Activated naive CD4-positive, alpha-beta T cell treated with anti-CD3 and anti-CD28 coated beads, Interleukin-2, amount 50 U/mL, for 72 hours (primary cell): ENCODE measurements at places on chromosomes 3 and 15.

DNA sequence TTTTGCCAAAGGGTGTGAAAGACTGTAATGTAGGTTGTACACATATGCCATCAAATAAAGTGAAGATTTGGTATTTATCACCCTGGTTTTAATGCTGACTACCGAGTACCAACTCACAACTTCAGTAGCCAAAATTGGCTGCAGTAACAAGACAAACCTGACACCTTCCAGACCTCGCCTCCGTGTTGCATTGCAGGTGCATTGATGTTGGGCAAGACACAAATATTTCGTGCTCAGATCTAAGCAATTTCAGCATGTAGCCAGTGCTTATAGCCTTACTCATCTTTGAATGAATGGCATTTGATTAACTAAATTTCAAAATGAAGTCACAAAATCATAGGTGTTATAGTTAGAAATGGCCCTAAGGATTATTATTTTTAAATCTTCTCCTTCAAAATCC lies 400.2 kb downstream of the SOX2 start:
- DNase-seq, result no peak

DNA sequence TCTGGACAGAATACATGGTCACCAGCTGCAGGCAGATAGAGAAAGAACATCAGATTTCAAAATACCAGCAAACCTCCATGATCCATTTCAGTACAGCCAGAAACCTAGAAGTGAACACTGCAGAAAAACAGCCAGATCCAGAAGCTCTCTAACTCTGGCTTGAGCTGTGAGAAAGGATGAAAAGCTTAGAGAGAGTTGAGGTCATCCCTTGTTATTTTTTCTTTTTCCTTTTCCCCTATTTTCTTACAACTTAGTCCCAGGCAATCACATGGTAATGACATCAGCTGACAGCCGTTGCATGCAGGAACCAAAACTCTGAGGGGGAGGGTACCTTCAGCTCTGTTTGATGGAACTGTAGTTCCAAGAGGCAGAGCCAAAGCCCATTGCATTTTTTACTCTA lies 113.2 kb downstream of the TCF12 start:
- DNase-seq, result no peak

DNA sequence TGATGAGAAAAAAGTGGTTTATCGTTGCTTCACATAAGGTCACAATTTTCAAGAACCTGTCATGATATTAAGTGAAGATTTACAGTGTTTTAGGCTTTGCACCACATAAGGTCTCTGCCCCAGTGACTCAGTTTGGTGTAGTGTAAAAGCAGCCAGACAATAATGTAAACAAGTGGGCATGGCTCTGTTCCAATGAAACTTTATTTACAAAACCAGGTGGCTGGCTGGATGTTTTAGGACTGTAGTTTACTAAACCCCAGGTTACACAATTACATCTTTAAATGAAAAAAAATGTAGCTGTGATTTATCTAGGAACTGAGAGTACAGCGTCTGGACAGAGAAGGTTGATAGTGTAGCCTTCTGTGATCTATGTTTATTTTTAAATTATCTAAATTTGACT lies 9.7 kb upstream of the FBXL22 start:
- DNase-seq, result no peak

- DNase-seq, result no peak
Measured at GRCh38 chr3:108152274-108152673, 61.4 kb upstream of the CD47 start.

DNA sequence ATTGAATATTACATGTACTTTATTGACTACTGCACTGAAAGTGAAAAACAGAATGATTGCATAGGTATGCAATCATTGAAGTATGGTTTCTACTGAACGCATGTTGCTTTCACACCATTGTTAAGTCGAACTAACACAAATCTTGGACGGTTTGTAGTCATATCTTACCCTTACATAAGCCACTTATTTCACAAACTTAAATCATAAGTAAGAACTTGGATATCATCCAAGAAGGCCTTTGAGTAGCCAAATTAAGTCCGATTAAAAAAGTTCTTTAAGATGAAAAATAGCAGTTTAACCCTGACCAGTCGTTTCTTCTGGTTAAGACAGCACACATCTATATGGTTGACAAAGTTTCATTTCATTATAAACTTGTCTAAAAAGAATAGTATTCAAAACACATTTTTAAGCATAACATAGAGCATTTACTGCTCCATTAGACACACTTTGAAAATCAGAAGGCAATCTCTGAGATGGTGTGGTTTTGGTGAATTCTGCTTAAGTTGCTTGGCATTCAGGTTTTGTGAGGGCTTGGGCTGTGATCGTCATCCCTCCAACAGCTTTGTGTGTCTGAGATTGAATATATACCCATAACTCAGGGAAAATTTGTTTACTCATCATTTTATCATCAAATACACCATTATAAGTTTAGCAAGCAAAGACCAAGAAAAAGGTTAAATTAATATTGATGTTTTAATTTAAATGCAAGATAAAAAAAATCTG lies 92.2 kb downstream of the NFKBIZ start:
- DNase-seq, result no peak

DNA sequence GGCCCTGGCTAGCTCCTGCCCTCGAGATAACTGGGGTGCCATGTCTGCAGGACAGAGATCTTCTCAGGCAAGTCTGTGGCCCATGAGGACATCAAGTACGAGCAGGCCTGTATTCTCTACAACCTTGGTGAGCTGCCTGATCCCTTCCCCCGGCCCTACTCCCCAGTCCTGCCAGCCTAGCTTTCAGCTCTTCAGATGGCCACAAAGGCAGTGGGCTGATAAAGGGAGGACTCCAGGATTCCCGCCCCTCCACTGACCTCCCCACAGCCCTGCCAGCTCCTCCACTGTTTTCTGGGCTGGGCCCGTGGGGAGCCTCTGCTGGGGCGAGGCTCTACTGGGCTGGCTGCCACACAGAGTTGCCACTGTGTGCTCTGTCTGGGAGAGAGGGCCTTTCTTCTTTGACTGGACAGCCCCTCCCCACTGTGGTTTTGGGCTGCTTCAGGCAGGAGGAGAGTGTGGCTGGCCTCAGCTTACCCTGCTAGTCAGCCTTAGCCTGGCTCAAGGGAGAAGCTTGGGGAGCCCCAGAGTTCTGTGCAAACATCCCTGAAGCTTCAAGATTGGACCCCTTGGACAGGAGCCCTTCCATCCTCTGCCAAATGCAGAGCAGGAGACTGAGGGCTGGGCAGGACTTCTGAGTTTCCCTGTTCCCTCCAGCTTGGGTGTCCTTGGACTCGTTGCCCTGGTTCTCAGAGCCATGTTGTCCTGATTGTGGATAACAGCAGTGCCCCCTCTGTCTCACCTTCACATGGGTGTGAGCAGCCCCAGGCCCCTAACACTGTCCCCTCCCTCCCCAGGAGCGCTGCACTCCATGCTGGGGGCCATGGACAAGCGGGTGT lies 24.4 kb downstream of the PTPN23 start:
- no peak for DNase-seq

- no peak for DNase-seq
Measured at GRCh38 chr3:125594125-125594524, 1.2 kb downstream of the OSBPL11 start.

- DNase-seq, result no peak
Measured at GRCh38 chr3:60803216-60804173, 447.8 kb downstream of the FHIT start.

GRCh38 chr3:125191256-125191655 lies 21.3 kb downstream of the SLC12A8 start:
- no peak for DNase-seq
